ENCODE measurements at places on chromosomes 4 and X.
A peak's percentile ranks its signal among the peaks of the same experiment; 100 is the strongest.

GRCh38 chr4:25345744-25346143 is 31.3 kb upstream of the ANAPC4 start:
- DNase-seq, result no peak

DNA sequence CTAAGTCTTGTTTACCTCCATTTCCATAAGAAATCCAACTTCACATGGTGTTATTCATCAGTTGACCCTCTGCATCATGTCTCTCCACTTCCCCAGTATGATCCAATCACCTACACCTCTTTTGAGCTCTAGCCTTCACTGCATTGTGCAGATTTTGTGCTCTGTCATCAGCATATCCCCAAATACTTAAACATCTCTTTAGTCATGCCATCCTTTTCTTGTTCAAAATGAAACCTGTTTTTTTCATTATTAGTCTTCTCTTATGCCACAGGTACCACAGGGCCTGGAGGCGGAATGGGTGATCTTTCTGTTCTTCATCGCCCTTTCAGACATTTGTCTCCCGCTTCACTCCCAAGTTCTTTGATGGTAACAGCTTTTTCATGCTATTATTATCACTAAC is 382.7 kb upstream of the GALNTL6 start:
- no peak for DNase-seq

DNA sequence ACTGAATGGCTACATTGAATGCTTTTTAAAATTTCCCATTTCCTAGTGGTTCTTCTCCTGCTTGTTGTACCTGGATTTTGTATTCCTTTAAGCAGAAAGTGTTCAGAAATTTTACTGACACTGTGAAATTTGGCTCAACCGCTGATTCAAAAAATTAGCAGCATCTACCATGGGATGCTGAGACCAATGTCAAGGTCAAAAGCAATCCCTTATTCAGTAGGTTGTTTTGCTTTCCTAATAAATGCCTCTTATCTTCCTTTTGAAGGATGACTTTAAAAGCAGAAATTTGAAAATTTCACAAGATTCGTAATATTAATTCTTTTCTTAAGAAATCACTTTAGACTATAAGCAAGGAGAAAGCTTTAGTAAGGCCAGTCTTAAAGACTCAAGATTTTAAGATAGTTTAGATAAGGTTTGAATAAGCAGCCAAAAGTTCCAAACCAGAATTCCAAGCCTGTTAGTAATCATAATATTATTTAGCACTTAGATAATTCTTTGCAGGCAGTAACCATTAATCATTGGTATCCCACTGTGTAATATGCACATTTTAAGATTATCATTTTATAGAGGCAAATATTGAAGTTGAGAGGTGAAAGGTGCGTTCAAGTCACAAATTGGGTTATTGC is 508.8 kb downstream of the ANKRD50 start:
- no peak for DNase-seq

DNA sequence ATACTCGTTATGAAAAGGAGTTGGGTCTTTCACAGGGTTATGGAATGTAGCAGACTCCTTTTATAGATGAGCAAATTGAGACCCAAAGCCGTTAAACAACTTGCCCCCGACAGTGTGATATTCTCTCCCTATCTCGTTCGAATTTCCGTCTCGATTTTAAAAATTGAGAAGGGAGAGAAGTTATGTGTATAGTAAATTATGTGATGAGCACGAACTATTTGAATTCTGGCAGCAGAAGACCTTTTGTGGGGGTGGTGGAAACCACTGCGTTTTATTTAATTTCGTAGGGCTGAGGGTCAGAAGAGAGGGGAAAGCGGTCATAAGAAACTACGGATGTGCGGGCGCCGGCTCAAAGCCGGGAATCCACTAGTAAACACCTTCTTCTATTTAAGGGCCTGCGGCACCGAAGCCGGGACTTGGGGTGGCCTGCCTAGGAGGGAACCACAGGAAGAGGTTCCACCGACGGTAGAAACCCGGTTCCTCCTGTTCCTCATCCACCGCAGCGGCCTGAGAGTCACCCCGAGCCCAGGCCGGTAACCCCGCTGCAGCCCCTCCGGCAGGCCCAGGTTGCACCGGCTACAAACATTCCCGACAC is 1.5 kb upstream of the DDX3X start:
- no peak for DNase-seq

DNA sequence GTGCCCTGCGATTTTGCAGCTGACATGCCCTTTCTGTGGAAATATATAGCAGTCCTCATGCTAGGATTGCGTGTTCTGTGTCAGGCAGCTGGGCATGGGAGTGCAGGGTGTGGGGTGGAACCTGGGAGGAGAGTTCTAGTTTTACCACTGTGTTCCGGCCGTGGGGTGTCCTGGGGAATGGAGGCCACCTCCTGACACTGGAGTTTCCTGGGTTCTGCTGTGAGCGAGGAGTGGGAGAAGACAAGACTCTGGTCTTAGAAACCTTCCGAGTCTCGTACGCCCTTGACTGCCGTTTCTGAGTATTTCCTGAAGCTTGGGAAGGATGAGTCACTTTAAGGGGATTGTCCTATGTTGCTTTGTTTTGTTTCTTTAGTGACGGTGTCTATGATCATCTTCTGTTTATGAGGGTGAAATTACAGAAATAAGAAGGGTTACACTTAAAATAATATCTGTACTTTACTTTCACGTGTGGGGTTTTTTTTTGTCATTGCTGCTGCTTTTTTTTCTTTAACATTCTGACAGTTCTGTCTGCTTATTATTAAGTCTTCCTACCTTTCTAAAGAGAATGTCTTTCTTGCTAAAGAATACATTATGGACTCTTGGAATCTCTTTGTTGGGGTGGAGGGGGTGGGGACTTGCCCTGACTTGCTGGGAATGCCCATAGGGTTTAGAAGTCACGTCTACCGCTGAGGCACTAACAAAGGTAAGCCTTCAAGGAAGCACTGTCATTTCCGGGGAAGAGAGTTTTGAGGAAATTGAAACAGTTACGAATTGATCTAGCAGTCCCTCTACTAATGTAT is 19.1 kb downstream of the CD99 start:
- DNase-seq, result no peak

DNA sequence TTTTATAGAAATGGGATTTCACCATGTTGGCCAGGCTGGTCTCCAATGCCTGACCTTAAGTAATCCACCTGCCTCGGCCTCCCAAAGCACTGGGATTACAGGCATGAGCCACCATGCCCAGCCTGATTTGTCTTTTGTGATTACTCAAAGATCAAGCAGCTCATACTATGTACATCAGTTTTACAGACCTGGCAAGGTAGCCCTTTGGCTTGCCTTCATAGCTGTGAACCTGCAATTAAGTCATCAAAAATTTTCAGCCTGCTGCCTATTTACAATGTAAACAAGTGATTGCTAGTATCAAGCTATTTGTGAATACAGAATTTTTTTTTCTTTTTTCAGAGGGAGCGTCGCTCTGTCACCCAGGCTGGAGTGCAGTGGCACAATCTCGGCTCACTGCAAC is 46.2 kb downstream of the GSX2 start:
- no peak for DNase-seq

- no peak for DNase-seq
These were observed 218.4 kb upstream of the BMP3 start for GRCh38 chr4:80812145-80812544.

DNA sequence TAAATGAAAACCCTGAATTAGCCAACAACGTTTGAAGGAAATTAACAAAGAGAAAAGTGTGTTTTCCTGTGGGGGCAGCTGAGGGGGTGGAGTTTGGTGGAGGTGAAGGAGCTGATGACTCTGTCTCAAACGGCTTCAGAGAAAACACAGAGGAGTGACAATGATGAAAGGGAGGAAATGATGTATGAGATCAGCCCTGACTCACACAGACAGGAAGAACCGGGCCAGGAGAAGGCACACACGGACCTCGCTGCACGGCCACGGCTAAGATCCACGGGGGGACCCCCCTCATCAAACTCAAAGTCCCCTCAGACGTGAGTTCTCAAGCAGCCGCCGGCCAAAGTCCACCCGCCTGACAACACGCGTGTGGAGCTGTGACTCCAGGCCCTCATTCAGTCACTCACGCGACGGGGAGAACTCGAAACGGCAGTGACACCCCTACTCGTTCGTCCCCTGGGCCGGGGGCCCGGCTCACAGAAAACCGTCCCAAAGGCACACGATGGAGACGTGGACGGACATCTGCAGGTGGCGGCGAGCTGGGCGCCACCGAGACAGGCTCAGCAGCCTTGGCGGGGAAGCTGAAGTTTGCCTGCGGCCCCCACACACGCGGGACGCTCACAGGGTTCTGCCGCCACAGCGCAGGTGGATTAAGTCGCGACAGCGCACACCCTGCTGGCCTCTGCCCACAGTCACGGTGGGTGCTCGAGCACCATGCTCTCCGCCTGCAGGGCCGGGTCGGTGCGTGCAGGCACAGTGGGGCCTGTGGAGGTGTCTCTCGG is 28.8 kb downstream of the PPP2R3B start:
- no peak for DNase-seq

DNA sequence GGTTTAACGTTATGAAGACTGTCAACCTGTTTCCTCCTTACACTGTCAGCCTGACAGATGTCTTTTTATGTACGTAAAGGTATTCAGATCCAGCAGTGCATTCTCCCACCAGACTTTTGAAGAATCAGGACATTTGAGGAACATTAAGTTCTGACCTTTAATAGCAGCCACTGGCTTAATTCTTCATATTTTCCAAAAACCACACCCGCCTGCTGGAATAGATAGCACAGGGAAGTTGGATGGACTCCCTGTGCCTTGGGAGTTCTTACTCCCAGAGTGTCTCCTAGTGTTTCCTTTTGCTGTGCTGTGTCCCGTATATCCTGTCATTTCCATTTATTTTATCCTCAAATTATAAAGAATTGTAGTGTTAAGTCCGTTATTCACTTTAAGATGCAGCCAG is 94.5 kb downstream of the AFF1 start:
- no peak for DNase-seq

GRCh38 chrX:111035256-111035655 is 60.7 kb upstream of the PAK3 start:
- no peak for DNase-seq

GRCh38 chr4:156330436-156331031 is 376.9 kb upstream of the CTSO start:
- no peak for DNase-seq

DNA sequence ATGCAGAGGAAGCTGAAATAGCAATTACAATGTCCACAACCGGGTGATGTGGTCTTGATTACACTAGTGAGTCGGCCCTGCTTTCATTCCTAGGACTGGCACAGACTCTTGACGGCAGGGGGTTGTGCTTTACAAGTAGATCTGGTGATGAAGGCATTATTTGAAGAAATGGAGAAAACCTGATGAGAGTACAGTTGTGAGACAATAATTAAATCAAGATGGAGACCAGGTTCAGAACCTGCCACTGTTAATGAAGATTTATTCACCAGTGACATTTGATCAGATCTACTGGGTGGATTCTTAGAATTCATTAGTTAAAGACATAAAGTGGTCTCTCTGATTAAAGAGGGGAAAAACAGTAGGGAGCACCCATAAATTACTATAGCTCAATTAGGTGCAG is 747.2 kb downstream of the STPG2 start:
- no peak for DNase-seq

DNA sequence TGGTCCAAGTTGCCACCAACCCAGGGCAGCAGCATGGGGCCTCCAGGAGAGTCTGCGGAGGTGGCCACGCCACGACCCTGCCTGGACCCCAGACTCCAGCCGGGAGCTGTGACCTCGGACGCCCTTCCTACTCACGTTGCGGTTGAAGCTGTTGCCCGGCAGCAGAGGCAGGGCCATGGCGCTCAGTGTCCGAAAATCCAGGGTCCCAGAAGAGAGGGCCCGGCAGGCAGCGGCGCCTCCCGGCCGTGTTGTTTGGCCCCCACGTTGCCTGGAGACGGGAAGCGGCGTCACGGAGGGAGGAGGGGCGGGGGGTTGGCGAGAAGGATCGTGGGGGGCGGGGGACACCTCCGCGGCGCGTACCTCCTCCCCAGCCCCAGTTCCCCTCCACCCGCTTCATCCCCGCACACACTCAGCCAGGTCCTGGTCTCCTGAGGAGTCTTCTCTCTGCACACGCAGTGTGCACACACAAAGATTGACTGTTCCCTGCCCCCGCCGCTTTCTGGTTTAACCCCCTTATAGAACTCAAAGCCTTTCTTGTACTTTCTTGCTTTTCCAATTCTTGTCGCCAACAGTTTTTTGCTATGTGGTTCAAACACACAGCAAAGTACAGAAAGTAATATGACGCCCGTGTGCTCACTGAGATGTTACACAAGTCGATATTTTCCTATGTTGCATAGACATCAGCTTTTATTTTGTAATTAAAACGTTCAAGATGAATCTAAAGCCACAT is at the start of gene EFHC2:
TSS of gene EFHC2 (minus strand) at position 261 of the 730 bp plus-strand sequence. CDS start at position 177, 84 bp downstream.
- no peak for DNase-seq

DNA sequence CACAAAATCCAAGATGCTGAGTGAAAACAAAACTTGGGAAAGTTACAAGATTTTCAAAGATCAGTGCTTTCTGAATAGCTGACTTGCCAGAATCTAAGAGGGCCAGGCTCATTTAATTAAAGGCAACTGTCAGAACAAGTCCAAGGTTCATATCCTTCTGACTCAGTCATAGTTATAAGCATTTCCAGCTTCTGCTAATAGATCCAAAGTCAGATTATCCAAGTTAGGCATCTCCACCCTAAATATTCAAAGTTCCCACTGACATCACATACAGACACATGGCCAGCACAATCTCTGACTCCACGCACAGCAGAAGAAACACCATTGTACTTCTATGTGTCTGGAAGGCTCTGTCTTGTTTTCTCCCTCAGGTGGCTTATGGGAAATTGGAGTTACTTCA is 41.8 kb downstream of the GASK1B start:
- peak; percentile 59 for DNase-seq

DNA sequence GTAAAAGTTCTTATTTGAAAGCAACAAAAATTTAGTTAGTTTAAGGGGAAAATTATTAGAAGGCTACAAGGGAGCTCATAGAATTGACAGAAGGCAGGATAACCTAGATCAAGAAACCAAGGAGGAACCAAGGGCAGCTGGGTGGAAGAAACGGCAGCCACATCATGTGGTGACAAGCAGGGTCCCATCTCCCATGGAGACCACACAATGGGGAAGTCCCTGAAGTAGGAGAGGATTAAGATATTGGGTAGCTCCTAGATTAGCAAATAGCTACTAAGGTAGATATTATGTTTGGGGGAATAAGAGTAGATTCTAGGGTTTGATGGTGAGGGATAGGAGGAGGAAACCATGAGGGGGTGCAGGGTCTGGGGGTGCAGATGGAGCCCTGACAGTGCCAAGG is 48.0 kb upstream of the TMEM154 start:
- DNase-seq, result no peak
